ENCODE measurements at places on chromosomes 1 and 21. TPM values are rescaled to one million over a fixed set of nuclear protein-coding genes. Genes with fewer than 3 reads are reported as not detected.

The FAM177B gene
- not detected for total RNA-seq

The DAB1 gene
- total RNA-seq, result 1.9 TPM

The TMCC2 gene
- total RNA-seq, result 1.1 TPM

The CHI3L2 gene
- total RNA-seq, result 12.4 TPM

The TRAF3IP3 gene
- total RNA-seq, result 3.7 TPM

The BACE2 gene
- 25.8 TPM for total RNA-seq

The PAFAH2 gene
- 6.8 TPM for total RNA-seq

The AMPD2 gene
- total RNA-seq, result 63.1 TPM

DNA sequence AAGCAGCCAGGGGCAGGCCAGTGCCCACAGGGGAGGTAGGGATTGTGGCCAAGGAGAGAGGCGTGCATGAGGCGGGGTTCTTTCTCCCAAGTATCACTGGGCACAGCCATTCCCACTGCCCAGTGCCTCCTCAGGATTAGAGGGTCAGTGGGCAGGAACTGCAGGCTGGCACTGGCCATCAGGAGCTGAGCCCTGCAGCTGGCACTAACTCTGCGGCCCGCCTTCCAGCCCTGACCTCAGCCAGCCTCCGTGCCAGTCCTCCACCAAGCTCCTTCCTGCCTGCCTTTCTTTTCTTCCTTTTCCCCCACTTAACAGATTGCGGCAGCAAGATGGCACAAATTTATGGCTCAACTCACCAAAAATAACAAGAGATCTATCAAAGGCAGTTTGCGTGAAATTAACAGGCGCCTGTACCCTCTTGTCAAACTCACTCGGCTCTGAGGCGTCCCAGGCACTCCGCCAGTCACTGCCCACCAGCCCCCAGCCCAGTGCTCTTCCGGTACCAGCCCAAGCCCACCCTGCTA lies 11.1 kb downstream of the ADGRB2 start:
- no peak for DNase-seq

DNA sequence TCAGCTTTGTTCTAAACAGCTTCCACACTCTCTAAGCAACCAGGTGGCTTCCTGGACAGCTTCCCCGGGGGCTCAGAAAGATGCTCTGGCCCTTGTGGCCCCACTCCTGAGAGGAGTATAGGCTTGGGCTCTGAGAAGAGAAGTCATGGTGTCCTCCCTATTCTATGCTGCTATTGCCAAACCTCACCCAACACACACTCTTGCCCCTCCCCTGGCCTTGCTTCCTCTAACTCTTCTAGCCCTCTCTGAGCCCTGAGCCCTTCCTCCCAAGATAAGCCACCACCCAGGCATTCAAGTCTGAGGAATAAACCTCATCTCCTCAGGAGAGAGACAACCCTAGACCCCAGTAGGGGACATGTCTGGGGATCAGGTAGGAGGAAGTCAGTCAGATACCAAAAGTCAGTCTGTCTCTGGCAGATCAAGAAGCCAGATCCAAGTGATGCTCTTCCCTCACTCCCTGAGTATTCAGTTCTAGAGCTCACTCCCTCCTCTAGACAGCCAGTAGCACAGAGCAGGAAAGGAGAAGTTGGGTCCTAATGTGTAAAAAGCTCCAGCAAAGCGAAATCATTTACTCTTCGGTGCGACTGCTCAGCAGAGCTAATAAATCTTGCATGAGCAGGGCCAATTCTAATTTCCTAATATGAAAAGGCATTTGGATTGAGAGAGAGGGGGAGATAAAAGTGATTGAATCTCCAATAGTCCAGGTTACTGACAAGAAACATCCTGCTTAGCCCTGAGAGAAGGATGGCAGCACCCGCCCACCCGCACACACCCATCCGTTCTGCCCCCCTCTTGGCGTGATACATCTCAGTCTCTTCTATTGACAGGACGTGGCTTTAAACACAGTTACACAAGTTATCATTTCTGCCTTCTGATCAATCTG lies 50.5 kb downstream of the DMAP1 start:
- DNase-seq, result peak; percentile 69

GRCh38 chr1:8835941-8836643 lies 18.7 kb upstream of the RERE start:
- no peak for DNase-seq

GRCh38 chr1:30185809-30186208 lies 537.6 kb downstream of the MATN1 start:
- DNase-seq, result peak; percentile 30

DNA sequence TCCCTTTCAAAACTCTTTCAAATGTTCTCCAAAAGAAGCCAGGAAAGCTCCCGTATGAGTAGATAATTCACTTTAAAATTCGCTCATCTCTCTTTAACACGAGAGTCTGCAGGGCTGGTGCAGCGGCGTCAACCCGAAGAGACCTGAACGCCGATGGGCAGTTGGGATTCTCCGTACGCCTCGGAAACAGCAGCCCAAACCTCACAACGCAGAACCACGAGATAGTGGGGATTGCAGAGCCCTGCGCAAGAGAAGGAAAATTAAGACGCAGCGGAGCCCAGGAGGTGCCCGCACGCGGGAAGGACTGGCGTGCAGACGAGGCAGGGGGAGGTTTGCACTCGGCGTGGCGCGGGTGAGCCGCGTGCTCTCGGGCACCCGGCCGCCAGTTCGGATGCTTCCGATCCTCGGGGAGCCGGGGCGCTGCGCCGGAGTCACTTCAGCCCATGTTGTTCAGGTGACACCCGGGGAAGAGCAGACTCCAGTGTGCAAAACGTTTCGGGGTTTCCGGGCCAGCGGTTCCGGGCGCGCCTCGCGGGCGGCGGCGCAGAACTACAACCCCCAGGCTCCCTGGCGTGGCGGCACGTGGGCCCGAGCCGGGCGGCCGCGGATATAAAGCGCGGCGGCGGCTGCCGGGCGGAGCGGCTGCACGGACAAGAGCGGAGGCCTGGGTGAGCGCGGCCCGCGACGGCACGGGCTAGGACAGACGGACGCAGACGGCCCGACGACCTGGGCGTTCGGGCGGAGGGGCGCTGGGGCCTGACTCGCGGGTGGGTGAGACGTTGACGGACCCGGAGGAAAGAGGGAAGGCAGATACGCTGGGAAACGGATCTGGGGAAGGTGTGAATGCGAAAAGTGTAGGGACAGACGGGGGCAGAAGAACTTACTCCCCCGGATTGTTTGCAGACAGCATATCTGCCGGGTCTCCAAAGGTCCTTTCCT lies at the start of gene NPL:
Gene NPL (plus strand): TSS at position 636 of the 939 bp plus-strand sequence. CDS start 4,599 bp downstream, outside the sequence.
- DNase-seq, result peak; percentile 96

- no peak for DNase-seq
Observed at GRCh38 chr1:152968248-152968647, 2.2 kb upstream of the SPRR4 start.

DNA sequence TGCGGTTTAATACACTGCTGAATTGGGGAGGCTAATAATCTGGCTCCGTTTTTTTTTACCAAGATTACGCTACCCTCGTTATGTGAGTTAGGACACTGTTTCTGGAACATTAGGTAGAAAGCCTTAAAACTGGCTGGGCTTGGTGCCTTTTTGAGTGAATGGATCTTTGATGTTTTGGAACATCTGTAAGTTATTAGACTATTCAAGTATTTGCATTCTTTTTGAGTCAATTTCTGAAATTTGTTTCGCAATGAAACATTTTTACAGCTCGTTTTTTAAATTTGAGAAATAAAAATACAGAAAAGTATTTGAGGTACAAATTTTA lies 106.9 kb downstream of the LTN1 start:
- DNase-seq, result no peak

DNA sequence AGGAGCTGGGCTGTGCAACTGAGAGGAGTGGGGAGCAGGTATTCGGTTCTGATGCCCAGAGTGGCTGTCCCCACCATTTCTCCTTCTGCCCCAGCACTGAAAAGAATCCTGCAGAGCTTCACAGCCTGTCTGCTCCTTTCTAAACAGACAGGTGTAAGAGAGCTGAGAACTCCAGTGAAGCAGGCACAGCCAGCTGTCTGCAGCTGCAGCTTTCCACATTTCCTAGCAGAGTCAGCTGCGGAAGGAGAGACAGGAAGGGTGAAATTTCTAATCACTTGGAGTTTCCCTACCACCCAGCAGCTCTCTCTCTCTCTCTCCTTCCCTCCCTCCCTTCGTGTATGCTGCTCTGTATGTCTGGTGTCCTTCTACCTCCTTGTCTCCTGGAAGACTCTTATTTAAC lies 40.5 kb upstream of the GJB5 start:
- DNase-seq, result no peak

DNA sequence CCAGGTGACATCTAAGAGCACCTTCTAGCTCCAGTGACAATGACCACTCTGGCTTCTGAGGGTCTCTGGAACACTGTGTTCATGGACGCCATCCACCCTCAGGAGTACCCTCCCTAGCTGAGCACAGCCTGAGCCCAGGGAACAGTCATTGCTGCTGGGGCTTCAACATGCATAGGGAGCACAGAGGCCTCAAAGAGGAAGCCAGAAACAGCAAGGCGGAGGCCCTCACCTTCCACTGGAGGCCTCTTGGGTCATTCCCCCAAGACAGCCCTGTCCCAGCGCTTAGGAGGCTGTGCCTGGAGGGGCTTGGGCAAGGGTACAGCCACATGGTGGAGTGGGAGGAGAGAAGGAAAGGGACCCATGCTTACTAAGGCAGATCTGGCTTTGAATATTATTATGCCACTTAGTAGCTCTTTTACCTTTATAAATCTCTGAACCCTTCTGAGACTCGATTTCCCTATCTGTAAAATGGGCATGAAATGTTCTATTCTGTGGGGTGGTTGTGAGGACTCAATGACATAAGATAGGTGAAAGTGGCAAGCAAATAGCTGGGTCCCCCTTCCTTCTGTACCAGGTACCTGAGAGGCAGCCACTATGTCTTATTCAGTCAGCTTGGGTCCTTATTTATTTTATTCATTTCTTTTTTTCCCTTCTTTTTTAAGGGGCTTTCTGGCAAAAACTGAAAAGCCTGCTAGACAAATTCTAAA lies 32.8 kb downstream of the PTAFR start:
- DNase-seq, result no peak

DNA sequence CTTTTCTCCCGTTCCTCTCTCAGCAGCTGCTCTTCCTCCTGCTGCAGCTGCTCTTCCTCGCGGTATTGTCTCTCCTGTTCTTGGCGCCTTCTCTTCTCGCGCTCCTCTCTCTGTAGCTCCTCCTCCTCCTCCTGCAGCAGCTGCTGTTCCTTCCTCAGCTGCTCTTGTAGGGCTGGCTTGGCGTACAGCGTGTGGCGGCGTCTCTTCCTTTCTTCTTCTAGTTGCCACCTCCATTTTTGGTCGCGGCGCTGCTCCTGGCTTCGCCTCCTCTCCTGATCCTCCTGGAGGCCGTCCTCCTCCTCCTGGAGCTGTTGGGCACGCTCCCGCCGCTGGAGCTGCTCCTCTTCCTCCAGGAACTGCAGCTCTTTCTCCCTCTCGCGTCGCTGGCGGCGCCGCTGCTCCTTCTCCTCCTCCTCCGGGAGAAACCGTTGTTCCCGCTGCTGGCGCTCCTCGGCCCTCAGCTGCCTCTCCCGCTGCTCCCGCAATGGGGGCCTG lies 4.8 kb downstream of the TCHH start:
- DNase-seq, result no peak

- DNase-seq, result no peak
Observed at GRCh38 chr1:20165522-20165951, 20.4 kb upstream of the UBXN10 start.

- no peak for DNase-seq
Observed at GRCh38 chr1:173164686-173165085, 42.4 kb downstream of the TNFSF4 start.

DNA sequence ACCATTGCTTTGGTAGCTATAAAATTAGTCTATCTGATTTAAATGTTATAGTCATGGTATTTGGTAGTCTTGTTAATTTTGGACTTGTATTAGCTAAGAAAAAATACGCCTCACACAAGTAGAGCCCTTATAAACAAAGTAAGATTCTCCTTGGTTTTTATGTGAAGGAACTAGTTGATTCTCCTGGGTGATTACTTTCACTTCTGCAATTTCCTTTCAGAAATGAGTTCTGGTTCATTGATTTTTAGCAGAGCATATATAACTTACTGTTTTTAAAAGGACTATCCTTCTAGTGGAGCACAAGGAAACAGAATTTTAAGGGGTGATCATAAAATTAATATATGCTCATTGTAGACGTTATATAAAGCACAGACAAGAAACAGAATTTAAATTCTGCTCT lies 120.1 kb downstream of the BACH1 start:
- no peak for DNase-seq

GRCh38 chr21:30882866-30883597 lies 1.7 kb upstream of the KRTAP11-1 start:
- DNase-seq, result no peak

DNA sequence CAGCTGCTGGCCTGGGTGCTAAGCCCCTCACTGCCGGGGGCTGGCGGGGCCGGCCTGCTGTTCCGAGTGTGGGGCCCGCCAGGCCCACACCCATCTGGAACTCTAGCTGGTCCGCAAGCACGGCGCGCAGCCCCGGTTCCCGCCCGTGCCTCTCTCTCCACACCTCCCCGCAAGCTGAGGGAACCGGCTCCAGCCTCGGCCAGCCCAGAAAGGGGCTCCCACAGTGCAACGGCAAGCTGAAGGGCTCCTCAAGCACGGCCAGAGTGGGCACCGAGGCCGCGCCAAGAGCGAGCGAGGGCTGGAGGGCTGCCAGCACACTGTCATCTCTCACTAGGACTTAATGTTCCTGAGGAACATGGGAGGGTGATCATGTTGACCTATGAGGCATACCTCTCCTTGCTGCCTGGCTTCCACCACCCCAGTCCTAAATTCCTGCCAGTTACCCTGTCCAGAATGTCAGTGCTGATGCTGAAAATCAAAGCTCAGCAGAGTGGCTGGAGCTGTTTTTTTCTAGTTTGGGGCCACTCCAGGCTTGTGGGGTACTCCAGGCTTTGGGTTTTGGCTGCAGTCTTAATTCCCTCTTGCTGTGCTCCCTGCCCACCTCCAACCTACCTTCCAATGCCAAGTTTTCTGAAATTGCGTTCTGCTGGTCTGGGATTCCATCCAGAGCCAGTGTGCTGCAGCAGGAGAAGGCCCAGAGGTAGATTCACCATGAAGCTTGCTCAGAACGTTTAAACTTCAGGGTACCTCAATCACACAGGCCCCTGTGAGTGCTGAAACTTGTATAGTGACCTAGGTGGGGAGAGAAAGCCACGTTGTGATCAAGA lies 44.2 kb upstream of the LPGAT1 start:
- no peak for DNase-seq

GRCh38 chr1:11527541-11528452 lies 48.8 kb downstream of the DISP3 start:
- DNase-seq, result no peak

DNA sequence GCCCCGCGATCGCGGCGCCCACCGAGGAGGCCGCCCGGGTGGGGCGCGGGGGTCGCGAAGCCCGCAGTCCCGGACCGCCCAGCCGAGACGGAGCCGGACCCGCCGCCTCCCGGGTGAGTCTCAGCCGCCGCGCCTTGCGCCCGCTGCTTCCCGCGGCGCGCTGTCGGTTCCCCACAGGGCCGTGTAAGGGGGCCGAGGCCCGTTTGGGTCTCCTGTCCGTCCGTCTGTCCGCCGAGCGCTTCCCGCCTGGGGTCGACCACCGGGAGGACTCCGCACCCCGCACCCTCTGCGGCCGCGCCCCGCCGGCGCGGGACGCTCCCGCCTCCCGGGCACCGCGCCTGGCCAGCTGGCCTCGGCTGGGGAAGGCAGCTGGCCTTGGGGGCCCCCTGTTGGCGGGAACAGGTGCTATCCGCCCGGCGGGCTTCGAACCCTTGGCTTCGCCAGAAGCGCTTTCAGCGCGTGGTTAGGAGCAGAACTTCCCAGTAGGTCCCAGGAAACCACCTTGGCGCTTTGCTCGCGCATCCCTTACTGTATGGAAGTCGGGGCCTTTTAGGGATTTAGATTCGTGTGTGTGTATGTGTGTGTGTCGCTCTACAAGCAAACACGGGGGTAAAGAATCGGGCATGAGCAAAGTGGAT lies 414 bp downstream of the TMEM51 start:
- peak; percentile 92 for DNase-seq

All from mesenteric fat pad (tissue), 1 donor.